ENCODE measurements at places on chromosomes 12 and 14. TPM values are rescaled to one million over a fixed set of nuclear protein-coding genes. Genes with fewer than 3 reads are reported as not detected.

Gene REM2
- not detected for polyA plus RNA-seq

GRCh38 chr12:59847127-59847526, 251.3 kb downstream of the SLC16A7 start:
- DNase-seq, result no peak

GRCh38 chr14:71056168-71056567, 148.9 kb downstream of the PCNX1 start:
- no peak for DNase-seq

GRCh38 chr14:88060576-88060975, 55.6 kb downstream of the GPR65 start:
- no peak for DNase-seq

DNA sequence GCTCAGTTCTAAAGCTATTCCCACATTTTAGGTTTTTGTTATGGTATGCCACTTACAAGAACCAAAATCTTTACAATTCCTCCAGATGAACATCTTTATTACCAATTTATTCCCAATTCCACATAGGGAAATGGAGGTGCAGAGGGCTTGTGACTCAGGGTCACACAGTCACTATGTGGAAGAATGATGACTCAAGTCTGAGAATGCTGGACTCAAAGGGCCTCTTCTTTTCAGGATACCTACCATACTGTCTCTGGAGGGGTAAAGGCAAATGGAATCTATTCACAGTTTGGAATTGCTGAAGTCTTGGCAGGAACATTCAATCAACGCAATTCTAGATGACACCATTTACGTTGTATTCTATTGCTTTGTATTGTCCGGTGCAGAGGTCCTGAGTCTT, 48.2 kb upstream of the MANSC4 start:
- DNase-seq, result peak; percentile 62
